ENCODE measurements at places on chromosomes 7 and 10.
A peak's percentile ranks its signal among the peaks of the same experiment; 100 is the strongest.

DNA sequence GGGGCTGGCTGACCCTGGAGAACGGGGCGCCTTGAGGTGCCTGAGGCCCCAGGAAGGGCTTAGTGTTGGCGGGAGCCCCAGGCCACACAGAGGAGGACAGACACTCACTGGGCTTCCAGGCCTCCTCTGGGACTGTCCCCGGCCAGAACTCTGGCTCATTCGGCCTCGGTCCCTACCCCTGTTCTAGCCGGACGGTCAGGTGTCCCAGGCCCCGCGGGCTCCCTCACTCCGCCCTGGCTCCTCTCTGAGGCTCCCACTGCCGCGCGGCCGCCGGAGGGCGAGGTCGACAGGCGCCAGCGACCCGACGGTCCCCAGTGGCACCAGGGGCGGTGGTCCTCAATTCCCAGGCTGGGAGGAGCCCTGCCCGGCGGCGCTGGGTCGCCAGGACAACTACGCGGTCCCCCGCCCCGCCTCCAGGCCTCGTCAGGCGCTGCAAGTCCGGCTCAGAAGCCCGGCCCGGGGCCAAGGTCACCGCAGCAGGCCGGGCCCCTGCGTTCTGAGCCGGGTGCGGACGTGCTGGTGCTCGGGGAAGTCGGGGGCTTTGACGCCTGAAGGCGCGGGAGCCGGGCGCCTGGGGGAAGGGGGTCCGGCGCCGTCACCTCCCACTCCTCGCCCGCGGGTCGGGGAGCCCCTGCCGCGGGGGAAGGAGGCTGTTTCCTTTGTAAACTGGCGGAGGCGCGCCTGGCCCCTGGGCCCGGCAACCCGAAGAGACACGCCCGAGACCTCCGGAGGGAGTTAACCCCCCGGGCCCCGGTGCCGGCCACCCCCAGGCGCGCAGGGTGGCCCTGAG is 1.1 kb upstream of the PWWP2B start:
- no peak overlapping the region for H3K4me3 ChIP-seq
- H3K27me3 ChIP-seq: peaks cover 7% of the 10 kb centered on the region
- no peak overlapping the region for H3K27ac ChIP-seq
- H3K4me1 ChIP-seq: peaks cover 6% of the 10 kb centered on the region

GRCh38 chr7:98467570-98468312 is 66.9 kb upstream of the BAIAP2L1 start:
- H3K36me3 ChIP-seq: no peaks in the 10 kb centered on the region
- H3K4me1 ChIP-seq: no peaks in the 10 kb centered on the region
- no peak overlapping the region for H3K27ac ChIP-seq
- peaks cover 2% of the 10 kb centered on the region for H3K27me3 ChIP-seq
- DNase-seq: no peak

DNA sequence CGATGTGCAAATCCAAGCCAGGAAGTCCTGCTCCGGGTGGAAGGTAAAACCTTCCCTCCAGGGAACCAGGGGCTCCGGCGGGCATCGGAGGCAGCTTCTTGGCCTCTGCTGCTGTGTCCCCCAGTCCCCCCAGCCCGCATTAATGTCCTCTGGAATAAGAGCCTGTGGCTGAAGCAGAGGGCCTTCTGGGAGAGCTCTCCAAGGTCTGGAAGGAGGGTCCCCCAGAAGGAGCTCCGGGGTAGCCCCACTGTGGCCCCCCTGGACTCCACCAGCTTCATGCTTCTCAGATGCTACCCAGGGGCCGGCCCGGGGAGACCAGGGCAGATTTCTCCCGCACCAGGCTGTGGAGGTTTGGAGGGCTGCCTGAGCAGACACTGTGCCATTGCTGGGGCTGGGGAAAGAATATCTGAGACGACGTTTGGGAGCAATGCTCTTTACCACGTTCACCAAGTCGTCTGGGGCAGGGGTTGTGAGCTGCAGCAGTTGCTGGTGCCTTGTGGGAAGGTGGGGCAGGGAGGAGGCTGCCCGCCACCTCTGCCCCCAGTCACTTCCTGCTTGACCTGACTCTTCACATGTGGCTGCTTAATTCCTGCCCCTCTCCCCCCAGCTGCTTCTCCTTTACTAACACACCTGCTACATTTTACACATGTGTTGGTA is 8.3 kb downstream of the ZNF853 start:
- H3K36me3 ChIP-seq: no peaks in the 10 kb centered on the region
- DNase-seq: no peak
- H3K27ac ChIP-seq: no peak overlapping the region

DNA sequence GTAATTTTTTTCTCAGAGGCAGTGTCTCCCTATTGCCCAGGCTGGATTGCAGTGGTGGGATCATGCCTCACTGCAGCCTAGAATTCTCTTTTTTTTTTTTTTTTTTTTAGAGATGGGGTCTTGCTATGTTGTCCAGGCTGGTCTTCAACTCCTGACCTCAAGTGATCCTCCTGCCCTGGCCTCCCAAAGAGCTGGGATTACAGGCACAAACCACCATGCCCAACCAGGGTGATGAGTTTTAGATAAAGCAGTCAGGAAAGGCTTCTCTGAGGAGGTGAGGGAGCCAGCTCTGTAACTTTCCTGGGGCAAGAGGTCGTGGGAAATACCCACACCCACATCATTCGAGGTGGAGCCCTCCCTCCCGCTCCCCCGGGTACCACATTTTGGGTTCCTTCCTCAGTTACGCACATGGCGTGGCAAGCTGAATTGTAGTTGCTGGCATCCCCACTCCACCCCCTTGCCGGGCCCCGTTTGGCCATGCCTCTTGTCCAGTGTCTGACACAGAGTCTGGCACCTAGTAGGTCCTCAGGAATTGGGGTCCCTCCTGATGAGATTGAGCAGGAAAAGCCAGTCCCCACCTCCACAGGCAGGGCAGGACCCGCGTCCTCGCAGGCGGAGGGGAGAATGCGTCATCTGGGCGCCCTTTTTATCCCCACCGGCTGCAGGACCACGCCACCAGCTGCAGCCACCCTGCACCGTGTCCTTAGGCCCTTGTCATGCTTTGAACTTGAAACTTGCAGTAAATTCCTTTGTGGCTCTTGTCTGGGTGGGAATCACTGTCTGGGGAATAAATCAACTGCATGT is 43.4 kb downstream of the CLIP2 start:
- peaks cover 3% of the 10 kb centered on the region for H3K27me3 ChIP-seq
- no peak for DNase-seq
- no peaks in the 10 kb centered on the region for H3K36me3 ChIP-seq
- no peak overlapping the region for H3K27ac ChIP-seq

DNA sequence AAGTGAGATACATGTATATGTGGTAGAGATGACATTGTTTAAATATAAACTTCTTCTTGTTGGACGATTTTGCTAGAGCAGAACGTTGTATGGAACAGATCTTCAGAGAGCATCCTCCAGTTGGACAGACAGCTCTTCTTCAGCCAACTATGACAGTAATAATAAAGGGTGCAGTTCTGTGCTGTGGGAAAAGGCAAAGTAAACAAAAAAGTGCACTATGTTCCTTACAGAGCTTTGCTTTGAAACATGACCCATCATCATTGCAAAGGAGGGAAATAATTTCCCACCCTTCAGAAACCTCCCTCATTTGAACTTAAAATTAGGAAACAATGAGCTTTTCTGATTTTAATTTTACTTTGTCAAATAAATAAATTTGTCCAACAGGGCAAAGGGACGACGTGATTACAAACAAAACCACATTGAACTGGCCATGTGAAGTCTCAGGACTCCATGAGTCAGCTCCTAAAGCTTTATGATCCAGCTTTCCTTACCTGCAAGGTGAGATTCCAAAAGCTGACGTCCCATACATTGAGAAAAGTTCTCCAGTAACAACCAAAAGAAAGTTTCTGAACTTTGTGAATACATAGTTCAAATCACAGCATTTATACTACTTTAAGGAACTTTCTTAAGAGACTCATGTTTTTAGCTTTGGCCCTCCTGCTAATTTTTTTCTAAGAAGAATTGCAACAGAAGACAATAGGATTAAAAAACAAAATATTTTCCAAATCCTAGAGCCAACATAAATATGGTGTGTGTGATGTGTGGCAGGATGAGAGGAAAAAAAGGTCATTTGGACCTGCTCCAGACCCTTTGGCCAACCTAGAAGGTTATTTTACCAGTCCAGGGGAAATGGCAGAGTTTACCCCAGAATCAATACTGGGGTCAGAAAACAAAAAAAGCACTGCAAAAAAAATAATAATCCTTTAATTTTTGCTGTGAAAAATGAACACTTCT is 565.4 kb upstream of the NRP1 start:
- H3K27me3 ChIP-seq: no peaks in the 10 kb centered on the region
- H3K27ac ChIP-seq: no peak overlapping the region
- DNase-seq: no peak
- H3K4me1 ChIP-seq: no peaks in the 10 kb centered on the region
- no peak overlapping the region for H3K4me3 ChIP-seq

DNA sequence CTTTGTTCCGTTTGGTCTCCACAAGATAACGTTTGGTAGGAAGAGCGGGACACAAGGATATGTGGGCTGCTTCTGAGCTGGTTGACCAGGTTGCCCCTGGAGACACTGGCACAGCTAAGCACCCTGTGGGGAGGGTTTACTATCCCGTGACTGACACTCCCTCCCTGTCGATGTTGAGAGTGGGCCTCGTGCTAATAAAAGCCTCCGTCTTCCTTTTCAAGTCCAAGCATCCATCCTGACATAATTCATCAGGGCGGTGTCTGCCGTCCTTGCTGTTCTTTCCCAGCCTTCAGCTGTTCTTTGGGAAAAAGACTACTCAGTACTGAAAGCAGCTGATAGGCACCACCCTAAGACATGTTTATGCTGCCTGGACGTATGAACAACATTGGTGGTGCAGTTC is 49.6 kb downstream of the SHH start:
- H3K4me3 ChIP-seq: peak overlapping the region; percentile 85
- peaks cover 67% of the 10 kb centered on the region for H3K4me1 ChIP-seq
- H3K36me3 ChIP-seq: peaks cover 87% of the 10 kb centered on the region
- no peaks in the 10 kb centered on the region for H3K27me3 ChIP-seq
- DNase-seq: no peak

DNA sequence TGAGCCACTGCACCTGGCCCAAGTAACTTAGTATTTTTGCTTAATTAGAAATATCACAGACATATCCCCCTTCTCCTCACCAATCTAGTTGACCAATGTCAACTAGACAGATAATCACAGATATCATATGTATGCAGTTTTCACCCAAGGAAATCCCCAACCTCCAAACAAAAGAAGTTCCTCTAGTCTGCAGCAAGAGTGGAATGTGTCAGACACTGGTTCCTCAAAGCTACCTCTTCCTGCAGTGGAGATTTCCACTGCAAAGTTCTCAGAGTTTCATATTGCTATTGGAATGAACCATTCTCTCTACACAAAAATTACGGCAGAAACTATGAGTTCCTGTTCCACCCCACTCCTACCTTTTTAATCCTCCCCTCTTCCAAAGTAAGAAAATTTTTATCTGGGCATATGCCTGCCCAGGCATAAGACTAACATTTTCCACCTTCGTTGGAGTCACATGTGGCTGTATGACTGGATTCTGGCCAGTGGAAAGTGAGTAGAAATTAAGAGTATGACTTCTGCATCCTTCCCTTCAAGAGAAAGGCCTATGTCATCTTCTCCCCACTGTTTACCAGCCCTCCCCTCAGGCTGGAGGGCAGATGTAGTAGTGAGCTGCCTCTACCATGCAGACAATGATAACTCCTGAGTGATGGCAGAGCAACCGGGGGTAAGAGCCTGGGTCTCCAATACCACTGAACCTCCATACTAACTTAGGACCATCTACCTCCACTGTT is 103.0 kb downstream of the MYOF start:
- peaks cover 35% of the 10 kb centered on the region for H3K4me1 ChIP-seq
- H3K36me3 ChIP-seq: peaks cover 29% of the 10 kb centered on the region
- H3K27me3 ChIP-seq: no peaks in the 10 kb centered on the region
- peak overlapping the region; percentile 50 for H3K4me3 ChIP-seq

- no peak for DNase-seq
- no peaks in the 10 kb centered on the region for H3K27me3 ChIP-seq
- peak overlapping the region; percentile 84 for H3K27ac ChIP-seq
- H3K4me3 ChIP-seq: no peak overlapping the region
- H3K36me3 ChIP-seq: peaks cover 30% of the 10 kb centered on the region
- H3K4me1 ChIP-seq: peaks cover 38% of the 10 kb centered on the region
Observed at GRCh38 chr7:50226145-50226544, 78.4 kb upstream of the IKZF1 start.

DNA sequence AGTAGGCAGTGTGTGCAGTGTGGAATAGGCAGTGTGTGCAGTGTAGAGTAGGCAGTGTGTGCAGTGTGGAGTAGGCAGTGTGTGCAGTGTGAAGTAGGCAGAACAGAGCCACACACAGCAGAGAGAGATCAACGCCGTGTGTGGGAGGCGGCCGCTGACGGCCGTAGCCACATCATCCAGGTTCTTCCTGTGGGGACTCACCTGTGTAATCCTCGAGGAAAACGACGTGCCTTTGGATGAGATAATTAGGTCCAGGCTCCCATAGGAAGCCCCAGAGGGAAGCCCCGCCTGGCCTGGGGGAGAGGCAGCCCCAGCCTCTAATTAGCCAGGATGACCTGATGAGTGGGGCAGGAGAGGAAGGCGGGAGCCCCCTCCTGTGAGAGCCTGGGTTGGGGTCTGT is 25.4 kb downstream of the KNDC1 start:
- H3K27me3 ChIP-seq: no peaks in the 10 kb centered on the region
- H3K27ac ChIP-seq: no peak overlapping the region
- H3K4me3 ChIP-seq: no peak overlapping the region
- no peaks in the 10 kb centered on the region for H3K36me3 ChIP-seq

GRCh38 chr7:97842006-97842405 is 30.2 kb downstream of the ASNS start:
- no peak overlapping the region for H3K4me3 ChIP-seq
- H3K4me1 ChIP-seq: no peaks in the 10 kb centered on the region

DNA sequence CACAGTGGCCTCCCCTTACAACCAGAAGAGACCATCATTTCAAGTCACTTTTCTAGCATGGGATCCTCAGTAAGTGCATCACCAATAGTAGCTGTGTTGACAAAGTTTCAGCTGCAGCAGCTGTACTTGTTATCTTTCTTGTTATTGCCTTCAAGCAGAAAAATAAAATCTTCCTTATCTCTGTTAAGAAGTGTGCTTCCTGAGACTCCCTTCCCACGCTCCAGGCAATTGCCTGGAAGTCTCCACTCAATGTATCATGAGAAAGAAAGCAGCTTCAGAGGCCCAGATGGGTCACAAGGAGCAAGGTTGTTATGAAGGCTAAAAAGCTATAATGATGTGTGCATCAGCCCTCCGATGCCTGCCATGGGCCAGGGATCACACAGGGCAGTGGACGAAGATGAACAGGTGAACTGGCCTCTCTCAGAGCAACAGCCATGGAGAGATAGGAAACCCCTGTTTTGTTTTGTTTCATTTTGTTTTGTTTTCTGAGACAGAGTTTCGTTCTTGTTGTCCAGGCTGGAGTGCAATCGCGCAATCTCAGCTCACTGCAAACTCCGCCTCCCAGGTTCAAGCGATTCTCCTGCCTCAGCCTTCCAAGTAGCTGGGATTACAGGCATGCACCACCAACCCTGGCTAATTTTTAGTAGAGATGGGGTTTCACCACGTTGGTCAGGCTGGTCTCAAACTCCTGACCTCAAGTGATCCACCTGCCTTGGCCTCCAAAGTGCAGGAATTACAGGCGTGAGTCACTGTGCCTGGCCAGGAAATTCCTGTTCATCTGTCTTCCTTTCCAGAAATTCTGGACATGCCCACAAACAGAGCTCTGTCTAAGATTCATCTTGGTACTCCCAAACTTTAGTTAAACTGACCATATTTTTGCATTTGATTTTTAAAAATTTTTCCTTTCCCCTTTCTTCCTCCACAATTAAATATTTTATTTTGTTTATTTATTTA is 340.5 kb downstream of the TNS3 start:
- H3K27me3 ChIP-seq: no peaks in the 10 kb centered on the region
- H3K27ac ChIP-seq: no peak overlapping the region
- DNase-seq: no peak
- H3K36me3 ChIP-seq: no peaks in the 10 kb centered on the region
- H3K4me1 ChIP-seq: no peaks in the 10 kb centered on the region
- H3K4me3 ChIP-seq: no peak overlapping the region

- H3K4me3 ChIP-seq: no peak overlapping the region
- H3K36me3 ChIP-seq: no peaks in the 10 kb centered on the region
- H3K27ac ChIP-seq: no peak overlapping the region
- no peaks in the 10 kb centered on the region for H3K4me1 ChIP-seq
Observed at GRCh38 chr10:38147686-38148085, 53.5 kb downstream of the ZNF37A start.
